Fibroblast of upper back skin (primary cell): ENCODE measurements at places on chromosomes 5 and 9.
A peak's percentile ranks its signal among the peaks of the same experiment; 100 is the strongest.

GRCh38 chr5:134590992-134591659 lies 41.5 kb downstream of the SAR1B start:
- DNase-seq = no peak

GRCh38 chr9:135976944-135977343 lies 15.8 kb upstream of the UBAC1 start:
- DNase-seq = no peak

DNA sequence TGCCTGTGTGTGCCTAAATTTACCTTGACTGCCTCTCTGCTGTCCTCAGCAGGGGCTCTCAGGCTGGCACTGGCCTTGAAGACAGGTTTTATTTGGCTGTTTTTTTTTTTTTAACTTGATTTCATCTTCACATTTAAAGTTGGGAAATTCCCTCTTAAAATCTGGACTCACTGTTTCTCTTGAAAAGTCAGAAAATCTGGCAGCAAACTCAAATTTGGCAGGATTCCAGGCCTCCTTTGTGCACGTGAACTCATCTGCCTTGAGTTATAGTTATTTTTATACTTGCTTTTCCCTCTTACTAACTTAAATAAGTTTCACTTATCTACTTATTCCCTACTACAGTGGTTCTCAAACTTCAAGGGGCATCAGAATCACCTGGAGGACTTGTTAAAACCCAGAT lies 118.4 kb upstream of the MAP3K1 start:
- peak; percentile 70 for DNase-seq

DNA sequence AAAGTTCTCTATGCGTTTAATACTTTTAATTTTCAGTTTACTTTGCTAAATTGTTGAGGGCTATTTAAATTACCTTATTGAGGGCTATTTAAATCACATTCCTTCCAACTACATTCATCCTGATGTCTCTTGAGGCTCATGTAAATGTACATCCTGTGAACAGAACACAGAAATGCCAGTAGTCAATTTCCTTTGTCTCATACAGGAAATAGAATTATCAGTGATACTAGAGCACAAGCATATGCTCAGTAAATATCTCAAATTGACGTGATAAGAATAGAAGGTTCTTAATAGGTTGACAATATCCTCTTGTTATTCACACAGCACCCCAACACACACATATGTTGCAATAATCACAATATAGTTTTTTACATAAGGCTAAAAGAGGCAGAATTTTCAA lies 449.0 kb downstream of the CYLC2 start:
- DNase-seq = peak; percentile 2

DNA sequence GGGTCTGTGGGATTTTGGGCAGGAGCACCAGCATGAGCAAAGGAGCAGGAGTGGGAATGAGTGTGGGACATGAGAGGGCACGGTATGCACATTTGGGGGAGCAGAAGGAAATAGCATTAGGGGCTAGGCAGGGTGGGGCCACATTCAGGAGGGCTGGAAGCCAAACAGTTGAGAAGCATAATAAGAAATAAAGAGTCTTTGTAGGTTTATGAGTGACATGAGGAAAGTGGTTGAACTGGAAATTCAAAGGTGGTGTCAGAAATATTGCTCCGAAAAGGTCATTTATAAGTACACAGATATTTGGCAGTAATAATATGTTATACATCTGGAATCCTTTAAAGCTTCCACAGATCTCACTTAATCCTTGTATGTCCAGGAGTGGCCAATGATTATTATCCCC lies 26.4 kb downstream of the ARHGEF28 start:
- no peak for DNase-seq

GRCh38 chr9:677461-678097 lies 163.9 kb upstream of the DMRT1 start:
- DNase-seq = no peak

GRCh38 chr9:37914154-37914551 lies 10.2 kb upstream of the SLC25A51 start:
- no peak for DNase-seq

- peak; percentile 89 for DNase-seq
Observed at GRCh38 chr5:143968071-143968878, 156.3 kb downstream of the HMHB1 start.

GRCh38 chr9:35538361-35539234 lies 48.7 kb downstream of the RUSC2 start:
- peak; percentile 91 for DNase-seq

GRCh38 chr9:14247577-14247976 lies 66.4 kb downstream of the NFIB start:
- DNase-seq = no peak
